ENCODE measurements at places on chromosomes 3 and 15.

- DNase-seq = no peak
These were observed 12.2 kb downstream of the TGM4 start for GRCh38 chr3:44886561-44886960.

DNA sequence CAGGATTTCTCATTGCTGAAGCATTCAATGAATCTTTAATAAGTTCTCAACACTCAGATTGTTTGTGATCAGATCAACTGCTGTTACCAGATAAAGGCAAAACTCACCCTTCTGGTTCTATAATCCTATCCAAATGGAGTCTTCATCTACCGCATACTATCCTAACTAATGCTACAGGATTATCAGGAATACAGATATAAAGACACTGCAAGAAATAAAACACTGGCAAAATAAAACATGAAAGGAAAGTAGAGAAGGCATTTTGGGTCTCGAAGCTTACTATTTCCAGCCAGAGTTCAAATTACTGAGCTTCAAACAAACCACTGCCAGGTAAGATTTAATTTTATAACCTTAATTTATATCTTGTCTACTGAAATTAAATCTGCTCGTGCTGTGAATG lies 524 bp downstream of the CHRM5 start:
- DNase-seq = no peak

DNA sequence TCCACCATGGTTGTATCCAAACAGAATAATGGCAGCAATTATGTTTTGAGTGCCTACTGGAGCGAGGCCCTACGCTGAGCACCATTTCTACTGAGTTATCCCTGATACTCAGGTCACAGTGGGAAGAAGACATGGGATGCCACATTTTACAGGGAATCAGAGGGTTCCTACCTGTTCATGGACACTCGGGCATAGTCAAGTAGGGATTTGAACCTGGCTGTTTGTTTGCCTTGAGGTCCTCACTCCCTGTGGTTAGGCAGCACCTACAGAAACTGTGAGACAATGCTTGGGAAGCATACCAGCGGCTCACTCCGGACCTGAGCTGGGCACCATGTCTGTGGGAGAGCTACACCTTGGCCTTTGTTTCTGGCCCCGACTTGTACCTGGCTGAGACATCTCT lies 390.4 kb downstream of the LRTM1 start:
- no peak for DNase-seq

- DNase-seq = no peak
These were observed 51.6 kb upstream of the ARL6 start for GRCh38 chr3:97712919-97713318.
